Stimulated activated CD8-positive, alpha-beta memory T cell treated with anti-CD3 and anti-CD28 coated beads, Interleukin-4, amount 100 ng/mL, for 48 hours (primary cell): ENCODE measurements at places on chromosomes 13 and 19.

DNA sequence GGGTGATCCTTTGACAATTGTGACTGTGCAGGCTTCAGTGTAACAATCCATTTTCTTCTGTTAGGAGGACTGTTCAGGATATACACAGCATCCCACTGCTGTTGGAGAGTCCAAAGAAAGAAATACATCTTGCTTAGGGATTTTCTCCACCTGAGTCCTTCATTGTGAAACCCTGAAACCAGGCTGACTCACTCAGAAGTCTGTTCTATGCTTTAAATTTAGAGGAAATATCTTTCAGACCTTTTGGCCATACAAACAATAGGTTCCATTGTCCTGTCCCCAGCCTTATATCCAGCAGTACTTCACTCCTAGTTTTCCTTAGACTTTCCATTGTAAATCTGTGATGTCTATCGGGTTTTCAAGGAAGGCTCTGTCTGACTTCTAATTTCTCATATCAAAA is 379.1 kb downstream of the SUCLA2 start:
- no peak for DNase-seq

- DNase-seq = no peak
Observed at GRCh38 chr13:31944262-31945160, 87.1 kb upstream of the FRY start.

- peak; percentile 36 for DNase-seq
Observed at GRCh38 chr19:32223595-32224370, 121.6 kb upstream of the ZNF507 start.

DNA sequence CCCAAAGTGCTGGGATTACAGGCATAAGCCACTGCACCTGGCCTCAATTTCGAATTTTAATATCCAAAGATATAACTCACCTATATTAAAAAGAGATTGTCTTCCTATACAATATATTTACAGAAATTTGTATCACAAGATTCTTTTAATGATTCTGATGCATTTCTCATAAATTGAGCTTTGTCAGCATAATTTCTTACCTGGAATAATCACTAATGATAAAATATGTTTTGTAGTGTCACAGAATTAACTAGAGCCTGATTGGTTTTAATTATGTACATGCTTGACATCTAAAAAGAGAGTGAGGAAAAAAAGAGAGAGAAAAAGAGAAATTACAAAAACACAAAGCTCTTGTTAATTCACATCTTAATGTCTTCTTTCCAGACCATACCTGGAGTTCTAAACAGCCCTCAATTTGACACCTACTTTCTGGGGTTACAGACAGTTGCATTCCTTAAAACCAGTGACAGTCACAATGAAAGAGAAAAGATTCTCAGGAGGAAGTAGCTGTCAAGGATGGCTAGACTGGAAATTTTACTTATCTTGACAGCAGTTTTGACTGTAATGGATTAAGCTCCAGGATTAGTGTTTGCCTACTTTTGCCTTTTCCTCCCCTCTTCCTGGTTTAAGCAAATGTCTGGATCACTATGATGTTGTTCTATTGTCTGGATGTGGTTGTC is 214.4 kb downstream of the SPRY2 start:
- no peak for DNase-seq

GRCh38 chr13:74258961-74259360 is 124.8 kb upstream of the KLF12 start:
- no peak for DNase-seq

DNA sequence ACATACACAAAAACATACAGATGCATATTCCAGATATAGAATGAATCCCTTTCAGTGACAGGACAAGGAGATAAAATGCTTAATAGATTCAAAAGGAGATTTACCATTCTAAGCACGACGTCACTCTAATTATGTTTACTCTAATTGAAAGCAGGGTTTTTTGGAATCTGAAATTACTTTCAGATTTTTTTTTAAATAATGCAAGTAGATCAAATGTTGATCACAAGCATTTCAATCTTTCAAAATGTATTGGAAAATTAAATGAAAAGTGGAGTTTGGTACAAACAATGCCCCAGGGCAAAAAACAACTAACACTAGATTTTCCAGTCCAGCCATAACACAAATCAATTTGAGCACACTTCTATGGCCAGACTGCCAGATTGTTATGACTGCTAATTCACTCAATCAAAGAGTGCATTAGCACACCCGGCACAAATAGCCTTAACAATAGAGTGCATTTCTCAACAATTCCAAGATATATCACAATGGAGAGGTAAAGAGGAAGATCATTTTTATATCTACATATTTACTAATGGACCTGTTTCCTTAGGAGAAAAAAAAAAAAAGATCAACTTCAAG is 4.3 kb upstream of the DACH1 start:
- no peak for DNase-seq

- DNase-seq = no peak
Observed at GRCh38 chr19:56191115-56191514, 6.5 kb downstream of the ZSCAN5B start.

DNA sequence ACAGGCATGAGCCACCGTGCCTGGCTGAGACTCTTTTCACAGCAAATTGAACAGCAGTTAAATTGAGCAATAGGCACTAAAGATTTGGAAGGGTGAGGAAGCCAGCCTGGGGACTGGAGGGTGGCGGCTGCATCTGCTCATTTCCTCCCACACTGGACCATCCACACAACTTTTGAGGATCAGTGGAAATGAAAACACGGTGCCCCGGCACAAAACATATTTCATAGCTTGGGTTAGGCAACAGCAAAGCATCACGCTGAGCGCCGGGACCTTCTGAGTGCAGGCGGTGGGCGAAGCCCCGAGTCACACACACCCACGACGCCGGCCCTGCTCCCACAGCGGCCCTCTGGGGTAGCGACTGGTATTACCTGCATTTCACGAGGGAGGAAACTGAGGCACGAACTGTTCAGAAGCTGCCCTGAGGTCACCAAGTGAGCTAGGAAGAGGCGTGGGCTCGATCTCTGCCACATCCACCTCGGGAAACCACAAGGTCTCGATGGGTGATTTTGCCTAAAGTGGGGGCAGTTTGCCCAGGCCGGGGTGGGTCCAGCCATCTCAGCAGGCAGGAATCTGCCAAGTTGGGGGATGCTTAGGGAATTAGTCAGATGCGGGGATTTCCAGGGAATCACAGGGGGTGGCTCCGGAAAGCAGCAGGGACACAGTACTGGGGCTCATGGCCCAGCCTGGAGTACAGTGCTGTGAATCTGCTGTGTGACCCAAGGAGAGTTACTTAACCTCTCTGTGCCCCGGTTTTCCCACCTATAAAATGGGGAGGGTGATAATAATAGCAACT is 3.5 kb upstream of the SBNO2 start:
- no peak for DNase-seq

GRCh38 chr13:99542788-99543406 is 41.6 kb downstream of the TM9SF2 start:
- DNase-seq = peak; percentile 57

DNA sequence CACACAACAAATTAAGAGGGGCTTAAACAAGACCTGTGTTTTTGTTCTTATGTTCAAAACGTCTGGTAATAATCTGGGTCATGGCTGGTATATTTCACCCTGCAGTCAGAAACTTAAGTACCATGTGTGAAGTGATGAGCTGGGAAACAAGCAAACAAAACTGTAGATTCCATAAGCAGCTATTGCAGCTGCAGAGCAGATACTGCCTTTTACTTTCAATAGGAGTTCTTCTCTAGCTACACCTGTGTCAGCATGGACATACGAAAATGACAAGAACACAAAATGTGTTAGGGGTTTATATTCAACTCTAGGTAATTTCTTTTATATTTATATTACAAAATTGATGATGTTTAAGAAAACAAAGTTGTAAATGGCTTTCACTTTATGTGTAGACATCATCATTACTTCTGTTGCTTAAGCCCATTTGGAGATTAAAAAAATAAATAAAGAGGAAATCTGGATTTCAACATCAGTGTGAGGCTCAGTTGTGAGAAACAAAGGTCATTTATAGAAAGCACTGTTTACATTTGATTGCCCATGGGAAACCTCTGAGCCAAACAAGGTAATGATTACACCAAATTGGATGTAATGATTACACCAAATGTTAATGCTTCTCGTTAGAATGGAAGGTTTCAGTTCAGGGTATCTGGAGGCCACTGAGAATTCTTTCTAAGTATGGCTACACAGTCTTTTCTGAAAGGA is 451.0 kb upstream of the SLC10A2 start:
- no peak for DNase-seq

GRCh38 chr19:32811151-32811550 is 58.4 kb downstream of the SLC7A9 start:
- no peak for DNase-seq

DNA sequence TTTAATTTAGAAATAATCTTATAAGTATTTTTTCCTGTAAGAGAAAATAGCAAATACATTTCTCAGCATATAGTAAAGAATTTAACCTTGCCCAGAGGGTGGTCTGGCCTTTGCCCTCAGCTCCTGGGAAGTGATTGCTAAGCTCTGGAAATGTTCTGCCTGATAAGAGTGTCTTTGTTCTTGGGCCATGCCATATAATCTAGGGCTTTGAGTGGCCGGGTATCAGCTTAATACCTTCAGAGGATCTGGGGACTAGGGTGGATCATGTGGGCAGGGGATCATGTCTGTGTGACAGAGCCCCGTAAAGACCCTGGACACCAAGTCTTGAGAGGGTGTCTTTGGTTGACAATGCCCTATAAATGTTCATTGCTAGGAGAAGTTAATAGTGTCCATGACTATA is 1032.4 kb upstream of the MIR17HG start:
- DNase-seq = no peak

DNA sequence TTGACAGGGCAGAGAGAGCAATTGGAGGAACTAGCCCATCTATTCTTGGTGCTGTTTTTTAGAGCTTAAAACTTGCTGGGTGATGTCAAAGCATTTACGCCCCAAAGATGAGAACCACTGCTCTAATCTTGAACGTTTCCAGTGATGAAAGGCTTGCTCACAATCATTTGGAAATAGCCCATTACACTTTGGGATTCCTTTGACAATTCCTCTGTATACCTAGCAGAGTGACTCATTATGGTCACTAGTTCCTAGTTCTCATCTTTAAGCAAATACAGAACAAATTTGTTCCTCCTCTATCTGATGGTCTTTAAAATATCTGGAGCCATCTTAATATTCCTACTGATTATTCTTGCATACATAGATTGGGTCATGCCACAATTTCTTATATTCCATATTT is 112.3 kb downstream of the GPC6 start:
- no peak for DNase-seq

- DNase-seq = no peak
Observed at GRCh38 chr13:112687836-112688559, 1.8 kb upstream of the ATP11A start.

GRCh38 chr19:17784201-17785008 is 10.5 kb upstream of the B3GNT3 start:
- DNase-seq = peak; percentile 89

GRCh38 chr13:81133066-81133465 is 792.1 kb upstream of the SPRY2 start:
- no peak for DNase-seq

DNA sequence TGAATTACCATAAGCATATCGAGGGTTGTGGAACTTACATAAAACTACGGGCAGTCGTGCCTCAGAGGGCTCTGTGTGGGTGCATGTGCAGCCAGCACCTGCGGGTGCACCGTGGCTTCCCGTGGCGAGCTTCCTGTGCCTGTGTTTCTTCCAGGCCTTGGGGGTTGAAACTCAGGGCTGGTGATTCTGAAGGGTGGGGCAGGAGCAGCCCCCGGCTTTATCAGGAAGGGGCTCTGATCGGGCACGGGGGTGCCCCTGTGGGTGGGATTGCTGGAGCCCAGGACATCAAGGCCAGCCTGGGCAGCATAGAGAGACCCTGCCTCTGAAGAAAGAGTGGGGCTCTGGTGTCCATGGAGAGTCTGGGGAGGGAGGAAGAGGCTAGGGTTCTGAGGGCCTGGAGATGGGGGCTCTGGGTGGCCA is 11.1 kb downstream of the ATP4B start:
- DNase-seq = no peak

DNA sequence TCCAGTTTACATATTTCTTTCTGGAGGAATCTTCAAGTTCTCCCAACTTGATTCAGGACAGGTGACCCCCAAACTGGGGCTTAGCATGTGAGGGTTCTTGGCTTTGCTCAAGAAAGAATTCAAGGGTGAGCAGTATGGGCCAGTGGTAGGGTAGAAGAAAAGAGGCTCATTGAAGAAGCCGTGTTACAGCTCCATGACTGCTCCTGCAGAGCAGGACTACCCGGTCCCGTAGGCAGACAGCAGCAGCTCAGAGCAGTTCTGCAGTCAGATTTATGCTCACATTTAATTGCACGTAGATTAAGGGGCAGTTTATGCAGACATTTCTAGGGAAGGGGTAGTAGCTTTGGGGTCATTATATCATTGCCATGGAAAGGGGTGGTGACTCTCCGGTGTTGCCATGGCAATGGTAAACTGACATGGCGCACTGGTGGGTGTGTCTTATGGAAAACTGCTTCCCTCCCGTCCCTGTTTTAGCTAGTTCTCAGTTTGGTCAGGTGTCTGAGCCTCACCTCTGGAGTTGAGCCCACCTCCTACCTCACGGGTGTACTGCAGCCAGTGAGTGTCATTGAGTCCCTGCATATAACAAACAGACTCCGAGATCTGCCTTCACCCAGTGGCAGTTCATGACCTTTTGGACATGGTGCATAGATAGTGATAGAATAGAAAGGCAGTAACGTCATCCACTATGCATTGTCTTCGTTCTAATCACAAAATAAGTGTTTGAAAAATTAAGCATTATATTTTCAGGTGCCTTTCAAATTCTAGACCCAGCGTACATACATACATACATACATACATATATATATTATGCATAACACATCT is 16.0 kb upstream of the ZNF792 start:
- DNase-seq = no peak
